ENCODE measurements at places on chromosomes 4 and X.

GRCh38 chr4:64617800-64618199 is 208.6 kb upstream of the TECRL start:
- DNase-seq = no peak

- no peak for DNase-seq
Measured at GRCh38 chr4:12555011-12555410, 929.1 kb downstream of the RAB28 start.

DNA sequence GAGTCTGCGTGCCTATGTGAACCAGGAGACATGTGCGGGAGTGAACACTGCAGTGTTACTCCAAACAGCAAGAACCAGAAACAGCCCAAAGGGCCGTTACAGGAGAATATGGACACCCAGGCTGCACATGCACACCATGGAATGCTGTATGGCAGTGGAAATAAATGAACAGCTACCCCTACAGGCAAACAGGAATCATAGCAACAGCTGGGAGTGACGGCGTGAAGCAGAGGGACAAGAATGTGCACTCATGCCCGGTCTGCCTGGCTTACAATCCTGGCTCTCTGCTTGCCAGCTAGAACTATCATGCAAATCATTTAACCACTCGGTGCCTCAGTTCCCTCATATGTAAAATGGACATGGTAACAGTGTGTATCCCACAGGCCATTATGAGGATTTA is 16.6 kb downstream of the GPKOW start:
- DNase-seq = no peak

DNA sequence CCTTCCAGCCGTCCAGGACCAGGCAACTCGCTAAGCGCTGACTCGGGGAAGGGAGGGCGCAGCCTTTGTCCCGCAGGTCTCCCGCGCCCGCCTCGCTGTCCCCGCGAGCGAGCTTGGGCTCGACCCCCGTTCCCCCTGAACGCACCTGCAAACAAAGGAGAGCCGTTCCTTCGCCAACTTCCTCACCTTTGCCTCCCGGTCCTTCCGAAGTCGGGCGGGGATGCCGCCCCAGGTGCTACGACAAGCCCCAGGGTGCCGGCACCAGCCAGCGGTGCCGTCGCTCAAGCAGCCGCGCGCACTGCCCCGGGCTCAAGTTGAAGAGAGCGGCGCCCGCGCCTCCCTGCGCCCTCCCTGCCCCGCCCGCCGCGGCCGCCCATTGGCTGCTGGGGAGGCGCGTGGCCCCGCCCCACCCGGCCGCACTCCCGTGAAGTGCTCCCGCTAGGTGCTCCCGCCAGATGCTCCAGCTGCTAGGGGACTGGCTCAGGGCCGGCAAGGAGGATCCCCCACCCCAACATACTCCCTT is 107.1 kb downstream of the NSUN7 start:
- peak; percentile 40 for DNase-seq

- no peak for DNase-seq
Measured at GRCh38 chr4:169975838-169976796, 50.1 kb downstream of the MFAP3L start.

GRCh38 chr4:70666369-70666768 is at the start of gene JCHAIN:
Gene JCHAIN (minus strand): TSS chr4:70666508. CDS start chr4:70666490, 18 bp downstream.
- DNase-seq = no peak

DNA sequence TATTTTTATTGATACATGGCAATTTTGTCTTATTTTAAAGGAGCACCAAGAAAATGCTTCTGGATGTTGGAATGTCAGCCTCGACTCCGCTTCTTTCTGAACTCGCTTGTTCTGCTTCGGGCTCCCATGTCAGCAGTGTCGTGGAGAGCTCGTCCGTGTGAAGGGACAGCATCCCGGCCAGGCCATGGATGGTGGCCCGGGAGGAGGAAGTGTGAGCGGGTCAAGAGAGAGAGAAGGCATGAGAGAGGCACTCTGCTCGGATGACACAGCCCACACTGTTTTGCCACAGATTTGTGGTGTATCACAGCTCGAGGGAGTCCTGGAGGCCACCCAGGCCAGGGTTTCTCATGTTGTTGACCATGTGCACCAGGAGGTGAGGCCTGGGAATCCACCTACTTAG is 107.0 kb downstream of the TRAPPC11 start:
- DNase-seq = no peak

GRCh38 chrX:13086076-13086475 is 41.7 kb upstream of the FAM9C start:
- no peak for DNase-seq

GRCh38 chrX:40897718-40898270 is 162.5 kb upstream of the MED14 start:
- no peak for DNase-seq

- no peak for DNase-seq
Measured at GRCh38 chrX:15173411-15173810, 96.5 kb downstream of the ASB9 start.

DNA sequence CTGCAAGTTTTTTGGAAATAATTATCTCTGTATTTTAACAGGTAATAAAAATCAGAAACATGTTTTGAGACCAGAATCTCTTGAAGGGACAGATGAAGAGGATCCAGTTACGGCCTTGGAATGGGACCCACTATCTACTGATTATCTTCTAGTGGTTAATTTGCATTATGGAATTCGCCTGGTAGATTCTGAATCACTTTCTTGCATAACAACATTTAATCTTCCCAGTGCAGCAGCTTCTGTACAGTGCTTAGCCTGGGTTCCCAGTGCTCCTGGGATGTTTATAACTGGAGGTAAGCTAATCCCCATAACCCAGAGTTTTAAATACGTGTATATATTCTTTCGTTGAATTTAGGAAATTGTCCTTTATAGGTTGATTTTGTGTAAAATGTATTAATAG is 59.4 kb downstream of the WDR17 start:
- DNase-seq = no peak

GRCh38 chrX:68462197-68462596 is 28.9 kb upstream of the OPHN1 start:
- no peak for DNase-seq

- DNase-seq = no peak
Measured at GRCh38 chr4:66736606-66737005, 808.7 kb downstream of the CENPC start.

DNA sequence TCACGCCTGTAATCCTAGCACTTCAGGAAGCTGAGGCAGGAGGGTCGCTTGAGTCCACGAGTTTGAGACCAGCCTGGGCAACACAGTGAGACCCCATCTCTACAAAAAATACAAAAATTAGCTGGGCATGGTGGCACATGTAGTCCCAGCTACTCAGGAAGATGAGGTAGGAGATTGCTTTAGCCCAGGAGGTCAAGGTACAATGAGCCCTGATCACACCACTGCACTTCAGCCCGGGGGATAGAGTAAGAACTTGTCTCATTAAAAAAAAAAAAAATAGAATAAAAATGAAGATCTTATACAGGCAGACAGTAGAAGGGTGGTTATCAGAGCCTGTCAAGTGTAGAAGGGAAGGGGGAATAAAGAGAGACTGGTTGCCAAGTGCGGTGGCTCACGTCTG is 116.9 kb downstream of the PDS5A start:
- no peak for DNase-seq

DNA sequence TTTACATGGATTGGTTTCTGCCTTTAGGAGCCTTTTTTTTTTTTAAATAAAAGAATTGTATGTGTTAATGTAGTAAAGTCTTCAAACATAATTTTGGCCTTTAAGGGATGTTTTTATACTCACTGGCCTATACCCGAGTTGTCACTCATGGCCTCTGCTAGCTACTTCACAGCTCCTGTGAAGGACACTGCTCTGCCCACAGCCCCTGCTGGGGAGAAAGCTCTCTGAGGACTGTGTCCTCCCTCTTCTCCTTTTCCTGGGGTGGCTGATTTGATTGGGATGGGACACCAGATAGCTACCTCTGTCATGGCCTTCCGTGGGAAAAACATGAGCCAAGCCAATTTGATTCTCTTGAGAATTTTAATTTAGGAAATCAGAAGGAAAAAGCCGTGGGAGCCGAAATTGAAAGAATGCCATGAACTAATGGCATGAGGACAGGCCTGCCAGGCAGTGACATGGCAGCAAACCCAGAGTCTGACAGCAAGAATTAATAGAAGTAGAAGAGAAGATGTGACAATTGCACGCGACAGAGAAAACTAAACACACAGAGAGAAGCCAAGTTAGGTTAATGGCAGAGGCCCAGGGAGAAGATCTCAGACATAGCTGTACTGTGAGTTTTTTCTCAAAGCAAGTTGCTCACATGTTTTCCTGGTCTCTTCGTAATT is 81.4 kb downstream of the ARHGAP10 start:
- no peak for DNase-seq

- DNase-seq = no peak
Measured at GRCh38 chr4:37762294-37762990, 64.0 kb upstream of the PGM2 start.

- DNase-seq = peak; percentile 74
Measured at GRCh38 chr4:185471235-185472102, at the start of gene CCDC110. Gene CCDC110 (minus strand): TSS chr4:185471733. CDS start chr4:185471683, 50 bp downstream.

- DNase-seq = no peak
Measured at GRCh38 chr4:73127839-73128453, 58.4 kb upstream of the COX18 start.

- DNase-seq = no peak
Measured at GRCh38 chrX:3820167-3820566, 106.7 kb upstream of the PRKX start.

DNA sequence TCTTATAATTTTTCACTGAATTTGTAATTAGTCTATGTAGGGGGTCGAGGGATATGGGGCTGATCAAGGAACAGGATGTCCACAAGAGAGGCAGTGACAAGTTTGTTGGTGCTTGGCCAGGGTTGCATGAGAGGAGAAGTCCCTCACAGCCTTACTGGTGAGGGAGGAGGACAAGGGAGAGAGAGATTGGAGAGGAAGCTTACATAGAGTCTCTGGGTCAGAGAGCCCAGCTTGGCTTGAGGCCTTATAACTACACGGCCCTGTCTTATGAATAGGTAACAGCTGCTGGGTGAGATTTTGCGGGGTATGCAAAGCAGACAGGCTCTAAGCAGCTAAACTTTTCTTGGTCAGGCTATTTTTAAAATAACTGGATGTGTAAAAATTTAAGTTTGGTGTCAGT is 37.9 kb upstream of the OTUD4 start:
- DNase-seq = no peak

DNA sequence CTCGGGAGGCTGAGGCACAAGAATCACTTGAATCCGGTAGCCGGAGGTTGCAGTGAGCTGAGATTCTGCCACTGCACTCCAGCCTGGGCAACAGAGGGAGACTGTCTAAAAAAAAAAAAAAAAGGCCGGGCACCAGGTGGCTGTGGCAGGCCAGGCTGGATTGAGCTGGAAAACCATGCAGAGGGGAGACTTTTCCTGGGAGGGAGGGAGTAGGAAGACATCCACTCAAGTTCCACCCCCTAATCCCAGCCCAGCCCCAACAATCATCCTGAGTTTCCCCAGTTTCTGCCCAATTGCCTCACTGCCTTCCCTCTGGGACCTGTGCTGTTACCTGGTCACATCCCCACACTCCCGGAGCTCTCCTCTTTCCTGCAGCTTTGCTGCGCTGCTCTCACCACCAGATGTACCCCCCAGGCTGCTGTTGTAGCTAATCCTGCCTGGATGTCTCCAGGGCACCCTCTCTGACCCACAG is 9.0 kb upstream of the TSPYL2 start:
- no peak for DNase-seq

GRCh38 chrX:41084044-41084892 is 977 bp upstream of the USP9X start:
- DNase-seq = peak; percentile 92

DNA sequence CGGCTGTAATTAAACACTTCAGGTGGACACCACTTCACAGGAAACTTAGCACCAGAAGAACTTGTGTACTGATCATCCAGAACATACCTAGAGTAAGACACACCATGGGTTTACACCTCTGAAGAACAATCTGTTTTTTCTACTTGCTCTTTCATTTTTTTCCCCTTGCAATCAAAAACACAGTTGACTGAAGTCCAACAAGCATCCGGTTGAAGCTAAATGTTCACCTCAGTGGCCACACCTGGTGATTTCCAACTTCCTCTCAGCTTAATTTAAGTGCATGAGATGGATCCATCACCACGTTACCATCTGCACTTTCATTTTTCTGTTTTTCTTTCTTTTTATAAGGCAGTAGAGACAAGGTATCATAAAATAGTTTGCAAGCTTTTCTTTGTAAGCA is 4.9 kb upstream of the TXK start:
- DNase-seq = no peak

Measured in stimulated activated CD8-positive, alpha-beta memory T cell treated with anti-CD3 and anti-CD28 coated beads, Interleukin-7, amount 100 ng/mL, for 24 hours (primary cell).